Amygdala (tissue), 56 donors: ENCODE measurements at places on chromosomes 1 and 21.

GRCh38 chr1:240508201-240508600 lies 103.8 kb downstream of the GREM2 start:
- no peak for DNase-seq

DNA sequence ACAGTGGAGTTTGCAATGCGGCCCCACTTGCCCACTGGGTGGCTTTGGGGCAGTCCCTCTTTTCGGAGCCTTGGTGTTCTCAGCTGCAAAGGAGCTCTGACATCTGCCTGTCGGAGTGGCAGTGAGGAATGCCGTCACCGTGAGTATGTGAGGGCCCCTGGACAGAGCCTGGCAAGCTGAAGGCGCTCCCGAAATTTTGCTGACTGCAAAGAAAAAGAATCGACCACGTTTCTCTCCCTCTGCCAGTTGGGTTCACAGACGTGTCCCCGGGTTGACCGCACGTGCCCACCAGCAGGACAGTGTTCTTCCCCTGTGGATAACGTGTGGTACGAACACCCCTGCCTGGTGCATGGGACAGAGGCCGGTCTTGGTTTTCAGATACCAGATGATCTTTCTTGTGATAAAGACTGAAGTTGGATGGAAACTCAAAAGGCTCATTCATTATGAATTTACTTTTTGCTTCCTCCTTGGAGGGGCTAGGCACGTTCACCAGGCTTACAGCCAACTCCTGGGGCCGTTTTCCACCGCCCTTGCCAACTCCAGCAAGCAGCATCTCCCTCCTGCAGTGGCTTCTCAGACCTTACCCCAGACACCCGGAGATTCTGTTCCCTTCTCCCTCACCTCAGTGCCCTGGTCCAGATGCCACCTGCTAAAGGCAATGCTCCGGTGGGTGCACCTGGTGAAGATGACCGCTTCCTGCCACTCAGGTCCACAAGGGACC lies 29.7 kb downstream of the ECE1 start:
- no peak for DNase-seq

- DNase-seq = no peak
These were observed 139.8 kb downstream of the KAZN start for GRCh38 chr1:14738235-14738634.

- no peak for DNase-seq
These were observed 21.4 kb downstream of the CNIH3 start for GRCh38 chr1:224637515-224637914.

- no peak for DNase-seq
These were observed 169.2 kb downstream of the APP start for GRCh38 chr21:26001356-26001755.

GRCh38 chr1:197911857-197912696 lies 5.1 kb upstream of the LHX9 start:
- DNase-seq = no peak

DNA sequence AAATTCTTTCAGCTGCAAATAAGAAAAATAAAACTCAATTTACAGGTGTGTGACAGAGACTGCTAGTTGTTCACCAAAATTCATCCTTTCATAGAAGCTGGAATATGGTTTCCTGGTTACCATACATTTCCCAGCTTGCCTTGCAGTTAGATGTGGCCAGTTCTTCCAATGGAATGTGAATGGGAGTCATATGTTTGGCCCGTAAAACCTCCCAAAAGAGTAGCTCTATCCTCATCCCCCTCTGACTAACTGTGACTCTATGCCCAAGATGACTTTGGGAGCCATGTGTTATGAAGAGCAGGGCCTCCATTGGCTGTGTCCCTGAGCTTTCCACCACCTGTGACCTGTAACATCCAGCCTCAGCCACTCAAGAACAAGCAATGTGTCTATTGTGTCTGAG lies 90.6 kb upstream of the NGF start:
- no peak for DNase-seq

DNA sequence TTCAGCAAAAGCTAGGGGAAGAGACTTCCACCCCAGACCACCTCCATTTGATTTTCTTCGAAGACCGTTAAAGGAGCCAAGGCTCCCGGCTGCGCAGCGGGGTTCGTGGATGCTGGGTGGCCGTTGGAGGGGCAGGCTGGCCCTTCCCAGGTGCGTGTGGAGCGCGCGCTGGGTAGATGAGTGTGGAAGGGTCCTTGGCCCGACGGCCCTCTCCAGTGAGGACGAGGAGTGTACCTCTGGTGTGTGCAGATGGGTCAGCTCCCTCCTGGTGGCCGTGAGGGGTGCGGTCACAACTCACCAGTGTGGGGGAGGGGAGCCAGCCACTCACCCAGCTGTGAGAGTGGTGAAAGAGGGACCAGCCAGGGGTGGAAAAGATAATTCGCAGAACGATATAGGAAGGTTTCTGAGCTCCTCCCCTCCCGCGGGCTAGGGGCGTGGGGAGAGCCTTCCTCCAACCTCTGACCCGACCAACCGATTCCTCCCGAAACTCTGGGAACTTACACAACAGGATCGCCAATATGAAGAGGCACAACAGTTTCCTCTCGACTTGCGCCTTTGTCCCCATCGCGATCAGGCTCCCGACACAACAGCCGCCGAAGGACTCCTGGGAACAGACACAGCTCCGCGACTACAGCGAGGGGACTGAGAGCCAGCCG lies at the start of gene F11R:
Gene F11R (minus strand): TSS at position 644 of the 656 bp plus-strand sequence. CDS start 79 bp downstream, at position 565.
- no peak for DNase-seq

- no peak for DNase-seq
These were observed 10.6 kb upstream of the XCL1 start for GRCh38 chr1:168565825-168566224.

DNA sequence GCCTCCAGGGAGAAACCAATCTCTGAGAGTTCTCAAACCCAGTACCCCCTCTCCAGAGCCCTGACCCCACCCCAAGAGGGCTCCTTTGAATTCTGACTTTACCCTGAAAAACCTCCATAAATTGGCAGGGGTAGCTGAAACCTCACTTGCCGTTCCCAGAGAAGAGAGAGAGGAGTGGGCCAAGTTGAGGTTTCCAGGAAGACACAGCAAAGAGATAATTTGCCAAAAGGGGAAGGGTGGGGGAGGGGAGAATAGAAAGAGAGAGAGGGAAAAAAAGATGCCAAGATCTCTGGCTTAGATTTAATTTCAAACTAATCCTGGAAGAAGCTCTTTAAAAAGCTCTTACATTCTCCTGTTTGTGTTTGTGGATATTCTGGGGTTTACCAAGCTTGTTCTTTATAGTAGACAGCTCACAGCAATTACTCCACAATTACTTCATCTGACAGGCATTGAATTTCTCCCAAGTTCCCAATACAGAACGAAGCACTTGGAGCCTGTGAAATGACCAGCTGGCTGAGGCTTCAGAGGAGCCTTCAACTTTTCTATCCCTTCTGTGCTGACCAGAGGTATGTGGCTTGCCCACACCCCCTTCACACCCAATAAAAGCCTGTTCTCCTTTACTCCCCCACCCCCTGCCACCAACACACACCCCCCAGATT lies 1.1 kb upstream of the GRHL3 start:
- no peak for DNase-seq

DNA sequence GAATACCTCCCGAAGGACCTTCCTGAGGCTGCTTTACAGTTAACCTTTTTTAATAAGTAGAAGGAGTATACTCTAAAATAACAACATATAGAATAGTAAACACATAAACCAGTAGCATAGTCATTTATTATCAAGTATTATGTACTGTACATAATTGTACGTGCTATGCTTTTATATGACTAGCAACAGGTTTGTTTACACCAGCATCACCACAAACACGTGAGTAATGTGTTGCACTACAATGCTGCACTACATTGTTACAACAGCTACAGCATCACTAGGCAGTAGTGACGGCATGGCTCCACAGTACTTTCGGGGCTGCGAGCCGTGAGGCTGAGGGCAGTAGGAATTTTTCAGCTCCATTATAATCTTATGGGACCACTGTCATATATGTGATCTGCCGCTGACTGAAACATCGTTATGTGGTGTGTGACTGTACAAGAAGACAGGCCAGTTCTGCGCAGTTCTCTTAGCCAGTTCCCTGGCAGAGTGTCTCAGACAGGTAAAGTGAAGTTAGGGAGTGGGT lies 82.8 kb upstream of the LRRC8D start:
- no peak for DNase-seq

DNA sequence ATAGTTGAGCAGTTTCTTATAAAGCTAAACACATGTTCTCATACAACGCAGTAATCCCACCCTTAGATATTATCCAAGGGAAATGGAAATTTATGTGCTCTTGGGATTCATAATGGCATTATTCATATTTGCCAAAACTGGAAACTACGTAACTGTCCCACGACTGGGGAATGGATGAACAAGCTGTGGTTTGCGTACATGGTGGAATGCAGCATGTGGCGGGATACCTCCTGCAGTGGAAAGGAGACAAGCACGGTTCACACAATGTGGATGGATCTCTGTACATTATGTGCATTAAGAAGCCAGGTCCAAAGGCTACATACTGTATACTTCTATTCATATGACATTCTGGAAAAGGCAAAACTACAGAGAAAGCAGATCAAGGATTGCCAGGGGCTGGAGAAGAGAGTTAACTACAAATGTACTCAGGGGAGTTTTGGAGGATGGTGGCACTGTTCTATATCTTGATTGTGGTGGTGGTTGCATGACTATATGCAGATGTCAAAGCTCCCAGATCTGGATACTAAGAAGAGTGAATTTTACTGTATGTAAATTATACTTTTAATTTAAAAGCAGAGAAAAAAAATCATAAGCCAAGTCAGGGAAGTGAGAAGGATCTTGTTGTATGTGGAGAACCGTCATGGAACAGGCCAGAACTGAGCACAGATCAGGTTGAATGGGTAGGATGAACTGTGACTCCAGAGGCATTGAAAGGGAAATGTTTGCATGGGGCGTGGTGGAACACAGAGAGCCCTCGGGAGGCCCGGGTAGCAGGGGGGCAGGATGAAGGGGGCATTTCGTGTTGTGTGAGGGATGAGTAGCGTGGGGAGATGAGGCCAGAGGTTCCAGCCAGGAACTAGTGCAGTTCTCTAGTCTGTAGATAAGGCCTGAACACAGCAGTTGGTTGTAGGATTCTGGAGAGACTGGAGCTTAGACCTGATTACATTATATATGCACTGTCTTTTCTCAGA lies 90.7 kb downstream of the GALNT2 start:
- no peak for DNase-seq

GRCh38 chr1:84753516-84754385 lies 63.5 kb upstream of the SSX2IP start:
- DNase-seq = no peak

DNA sequence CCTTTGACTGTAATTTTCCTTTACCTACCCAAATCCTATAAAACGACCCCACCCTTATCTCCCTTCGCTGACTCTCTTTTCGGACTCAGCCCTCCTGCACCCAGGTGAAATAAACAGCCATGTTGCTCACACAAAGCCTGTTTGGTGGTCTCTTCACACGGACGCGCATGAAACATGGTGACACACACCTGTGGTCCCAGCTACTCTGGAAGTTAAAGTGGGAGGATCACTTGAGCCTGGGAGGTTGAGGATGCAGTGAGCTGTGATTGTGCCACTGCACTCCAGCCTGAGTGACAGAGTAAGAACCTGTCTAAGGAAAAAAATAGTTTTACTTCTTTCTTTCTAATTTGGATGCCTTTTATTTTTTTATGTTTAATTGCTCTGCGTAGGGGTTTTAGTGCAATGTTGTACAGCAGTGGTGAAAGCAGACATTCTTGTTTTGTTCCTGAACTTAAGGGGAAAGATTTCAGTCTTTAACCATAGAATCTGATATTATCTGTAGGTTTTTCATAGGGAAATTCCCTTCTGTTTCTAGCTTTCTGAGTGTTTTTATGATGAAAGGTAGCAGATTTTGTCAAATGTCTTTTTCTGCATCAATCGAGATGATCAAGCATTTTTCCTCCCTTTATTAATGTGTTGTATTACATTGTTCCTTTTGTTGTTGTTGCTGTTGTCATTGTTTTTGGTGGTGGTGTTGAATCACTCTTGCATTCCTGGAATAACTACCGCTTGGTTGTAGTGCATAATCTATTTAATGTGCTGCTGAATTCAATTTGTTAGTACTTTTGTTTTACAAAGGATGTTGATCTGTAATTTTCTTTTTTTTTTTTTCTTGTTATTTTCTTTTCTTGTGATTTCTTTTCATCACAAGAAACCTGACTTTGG lies 497.4 kb downstream of the DISC1 start:
- no peak for DNase-seq

DNA sequence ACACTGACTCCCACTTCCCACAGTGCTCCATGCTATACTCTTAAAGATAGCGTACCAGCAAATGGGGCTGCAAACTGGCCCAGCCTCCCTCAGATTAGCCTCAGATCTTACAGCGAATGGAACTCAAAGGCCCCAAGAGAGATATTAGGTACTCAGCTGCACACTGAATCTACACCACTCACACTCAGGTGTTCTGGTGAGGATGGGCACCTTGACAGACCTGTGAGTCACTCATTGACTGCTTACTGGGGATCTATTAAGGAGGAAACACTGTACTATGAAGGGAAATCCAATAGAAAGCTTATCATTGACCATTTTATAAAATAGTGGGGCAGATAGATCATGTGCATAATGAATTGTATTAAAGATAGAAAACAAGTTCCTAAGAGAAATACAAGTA lies 164.3 kb upstream of the ATP1B1 start:
- DNase-seq = no peak

DNA sequence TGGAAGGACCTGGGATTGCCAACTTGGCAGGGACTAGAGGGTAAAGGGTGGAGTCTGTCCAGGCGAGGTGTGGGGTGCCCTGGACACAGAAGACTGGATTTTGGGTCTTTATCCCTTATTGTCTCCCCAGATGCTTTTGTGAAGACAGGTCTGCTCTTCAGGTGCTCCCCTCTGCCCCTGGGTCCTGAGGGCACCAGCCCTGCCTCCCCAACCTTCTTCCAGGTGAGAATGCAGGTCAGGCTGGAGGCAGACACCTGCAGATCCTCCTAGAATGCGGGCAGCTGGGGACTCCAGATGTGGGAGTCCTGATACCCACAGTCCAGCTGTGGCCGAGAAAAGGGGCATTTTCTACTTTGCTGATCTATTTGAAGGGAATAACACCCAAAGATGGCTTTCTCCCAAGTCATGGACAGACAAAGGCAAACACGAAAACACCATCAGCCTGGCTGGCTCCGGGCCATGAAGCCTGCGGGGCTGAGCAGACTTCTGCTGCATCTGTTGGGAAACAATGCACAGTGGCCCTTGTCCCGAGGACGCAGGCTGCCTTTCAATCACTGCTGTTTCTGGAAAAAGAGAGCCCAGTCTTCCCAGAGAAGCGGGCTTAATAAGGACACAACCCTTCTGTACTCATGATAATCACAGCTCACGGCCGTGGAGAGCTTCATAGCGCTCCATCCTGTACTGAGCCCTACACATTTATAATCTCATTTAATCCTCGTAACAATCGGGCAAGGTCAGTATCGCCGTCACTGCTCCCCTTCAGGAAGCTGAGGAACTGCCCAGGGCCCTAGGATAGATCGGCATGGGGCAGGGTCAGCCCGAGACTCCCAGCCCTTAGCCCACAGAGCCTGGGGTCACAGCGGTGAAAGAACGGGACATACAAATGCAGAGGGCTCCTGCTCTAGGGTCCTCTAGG lies 62.0 kb upstream of the ABCG1 start:
- DNase-seq = peak; percentile 95

DNA sequence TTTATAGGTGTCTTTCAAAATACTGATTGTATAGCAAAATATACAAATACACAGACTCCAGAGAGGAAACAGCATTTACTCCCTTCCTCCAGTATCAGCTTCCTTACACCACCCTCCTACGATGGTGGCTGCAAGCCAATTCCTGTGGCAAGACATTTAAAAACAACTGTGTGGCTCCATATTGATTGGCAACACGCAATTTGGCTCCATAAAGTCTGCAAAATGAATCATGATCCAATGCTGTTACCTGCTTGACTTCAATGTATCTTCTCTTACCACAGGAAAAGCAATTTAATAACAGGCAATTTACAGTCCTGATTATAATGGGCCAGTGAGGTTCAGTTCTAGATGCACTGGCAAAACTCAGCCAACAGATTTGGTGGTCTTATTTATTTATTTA lies 19.7 kb upstream of the ATP6V1G3 start:
- no peak for DNase-seq

- DNase-seq = no peak
These were observed 46.9 kb downstream of the FMO3 start for GRCh38 chr1:171137580-171137979.
